ENCODE measurements at places on chromosomes 16 and 17.

DNA sequence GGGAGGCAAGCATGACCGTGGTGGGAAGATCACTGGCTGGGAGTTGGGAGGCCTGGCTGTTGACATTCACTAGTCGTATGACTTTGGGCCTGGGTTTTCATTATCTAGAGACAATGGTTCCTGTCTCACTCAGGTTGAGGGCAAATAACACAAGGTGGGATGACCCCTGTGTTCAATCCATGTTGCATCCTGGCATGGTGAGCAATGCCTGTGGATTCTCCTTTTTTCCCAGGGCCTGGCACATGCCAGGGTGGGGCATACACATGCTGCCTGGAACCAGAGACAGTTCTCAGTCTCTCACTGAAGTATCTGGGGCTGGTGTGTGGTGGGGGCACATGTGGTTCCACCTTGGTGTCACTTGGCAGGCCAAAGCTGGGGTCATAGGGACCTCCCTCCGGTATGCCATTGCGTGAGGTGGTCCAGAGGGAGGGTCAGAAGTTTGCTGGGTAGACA lies 5.4 kb downstream of the THRA start:
- DNase-seq: no peak

- no peak for DNase-seq
These were observed 31.9 kb downstream of the GRIN2C start for GRCh38 chr17:74827800-74828199.

GRCh38 chr17:43826206-43826605 lies 6.7 kb downstream of the MPP3 start:
- no peak for DNase-seq

GRCh38 chr16:88649924-88650748 lies 717 bp downstream of the CYBA start:
- DNase-seq: no peak

GRCh38 chr17:27485716-27486495 lies 29.7 kb downstream of the KSR1 start:
- DNase-seq: no peak

DNA sequence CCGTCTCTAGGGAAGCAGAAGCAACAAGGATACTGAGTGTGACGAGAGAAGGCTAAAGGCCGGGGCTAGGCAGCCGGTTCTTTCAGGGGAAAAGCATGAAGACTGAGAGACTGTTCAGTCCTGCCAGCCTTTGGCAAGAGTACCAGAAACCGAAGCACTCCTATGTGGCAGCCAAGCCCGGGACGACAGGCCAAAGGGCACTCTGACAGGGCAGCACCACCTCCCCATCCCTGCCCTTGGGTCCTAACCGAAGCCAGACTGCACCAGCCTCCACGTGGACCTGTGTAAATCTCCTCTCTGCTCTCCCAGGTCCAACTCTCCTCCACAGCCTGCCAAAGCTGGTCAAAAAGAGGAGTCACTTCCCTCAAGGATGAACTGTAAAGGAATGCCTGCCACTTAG lies 23.5 kb upstream of the ALOX15 start:
- no peak for DNase-seq

- peak; percentile 9 for DNase-seq
These were observed 42.8 kb downstream of the ADCY7 start for GRCh38 chr16:50309156-50309526.

GRCh38 chr16:10088380-10088793 lies 93.8 kb downstream of the GRIN2A start:
- DNase-seq: no peak

DNA sequence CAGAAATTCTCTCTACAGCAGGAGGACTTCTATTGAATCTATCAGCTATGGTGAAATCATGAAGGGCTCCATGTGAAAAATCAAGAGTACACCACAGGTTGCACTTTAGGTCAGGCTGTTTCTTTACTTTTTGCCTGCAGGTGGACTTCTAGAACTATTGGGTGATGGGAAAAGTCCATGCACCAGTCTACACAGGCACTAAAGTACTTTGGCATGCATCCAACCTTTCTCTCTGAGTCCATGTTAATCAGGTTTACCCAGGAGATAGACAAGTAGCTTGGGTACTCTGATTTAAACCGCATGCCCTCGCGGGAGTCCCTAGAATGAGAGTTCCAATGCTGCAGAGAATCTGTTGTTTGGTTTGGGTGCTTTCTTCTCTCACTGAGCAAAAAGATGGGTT lies 9.1 kb upstream of the ANKFN1 start:
- DNase-seq: no peak

DNA sequence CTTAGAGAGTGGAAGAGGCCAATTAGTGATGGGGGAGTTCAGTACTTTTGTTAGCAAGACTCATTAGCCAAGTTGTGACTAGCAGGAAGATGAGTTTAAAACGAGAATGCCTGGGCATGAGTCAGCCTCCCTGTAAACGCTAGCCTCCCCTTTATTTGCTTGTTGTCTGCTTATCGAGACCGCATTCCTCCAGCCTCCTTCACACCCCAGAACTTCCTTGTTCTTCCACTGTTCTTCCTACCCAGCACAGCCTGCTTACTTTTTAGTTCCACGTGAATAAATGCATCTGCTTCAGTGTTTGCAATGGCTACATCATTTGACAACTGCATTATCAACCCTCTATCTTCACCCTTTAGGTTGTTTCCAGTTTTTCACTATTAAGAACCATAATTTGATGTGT lies 20.2 kb upstream of the OR3A1 start:
- DNase-seq: no peak

- peak; percentile 60 for DNase-seq
These were observed at the start of gene ABHD15 for GRCh38 chr17:29566473-29567303. ABHD15 (minus strand) TSS chr17:29567037; CDS start chr17:29566966, 71 bp downstream.

GRCh38 chr17:3544365-3544764 lies 13.2 kb downstream of the TRPV3 start:
- no peak for DNase-seq

DNA sequence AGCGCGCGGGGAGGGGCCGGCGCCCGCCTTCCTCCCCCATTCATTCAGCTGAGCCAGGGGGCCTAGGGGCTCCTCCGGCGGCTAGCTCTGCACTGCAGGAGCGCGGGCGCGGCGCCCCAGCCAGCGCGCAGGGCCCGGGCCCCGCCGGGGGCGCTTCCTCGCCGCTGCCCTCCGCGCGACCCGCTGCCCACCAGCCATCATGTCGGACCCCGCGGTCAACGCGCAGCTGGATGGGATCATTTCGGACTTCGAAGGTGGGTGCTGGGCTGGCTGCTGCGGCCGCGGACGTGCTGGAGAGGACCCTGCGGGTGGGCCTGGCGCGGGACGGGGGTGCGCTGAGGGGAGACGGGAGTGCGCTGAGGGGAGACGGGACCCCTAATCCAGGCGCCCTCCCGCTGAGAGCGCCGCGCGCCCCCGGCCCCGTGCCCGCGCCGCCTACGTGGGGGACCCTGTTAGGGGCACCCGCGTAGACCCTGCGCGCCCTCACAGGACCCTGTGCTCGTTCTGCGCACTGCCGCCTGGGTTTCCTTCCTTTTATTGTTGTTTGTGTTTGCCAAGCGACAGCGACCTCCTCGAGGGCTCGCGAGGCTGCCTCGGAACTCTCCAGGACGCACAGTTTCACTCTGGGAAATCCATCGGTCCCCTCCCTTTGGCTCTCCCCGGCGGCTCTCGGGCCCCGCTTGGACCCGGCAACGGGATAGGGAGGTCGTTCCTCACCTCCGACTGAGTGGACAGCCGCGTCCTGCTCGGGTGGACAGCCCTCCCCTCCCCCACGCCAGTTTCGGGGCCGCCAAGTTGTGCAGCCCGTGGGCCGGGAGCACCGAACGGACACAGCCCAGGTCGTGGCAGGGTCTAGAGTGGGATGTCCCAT lies 232.8 kb downstream of the SEC14L1 start:
- DNase-seq: no peak

GRCh38 chr16:87369117-87369765 lies 14.3 kb downstream of the FBXO31 start:
- DNase-seq: no peak

DNA sequence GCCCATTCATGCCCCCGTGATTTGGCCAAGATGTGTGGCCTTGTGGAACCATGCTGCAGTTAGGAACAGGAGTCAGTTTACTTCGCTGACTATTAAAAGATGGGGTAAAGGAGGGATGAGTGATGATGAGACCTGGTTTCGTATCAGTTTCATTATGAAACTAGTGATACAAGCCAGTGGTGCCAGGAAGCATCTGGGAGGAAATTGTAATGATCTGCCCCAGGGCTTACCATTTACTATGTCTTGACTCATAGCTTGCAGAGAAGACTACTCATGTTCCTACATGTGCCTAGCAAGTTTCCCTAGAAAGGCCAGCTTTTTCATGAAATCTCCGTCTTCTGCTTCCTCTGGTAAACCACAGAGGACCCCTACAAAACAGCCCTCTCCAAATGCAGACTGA lies 23.2 kb downstream of the CDH3 start:
- no peak for DNase-seq

DNA sequence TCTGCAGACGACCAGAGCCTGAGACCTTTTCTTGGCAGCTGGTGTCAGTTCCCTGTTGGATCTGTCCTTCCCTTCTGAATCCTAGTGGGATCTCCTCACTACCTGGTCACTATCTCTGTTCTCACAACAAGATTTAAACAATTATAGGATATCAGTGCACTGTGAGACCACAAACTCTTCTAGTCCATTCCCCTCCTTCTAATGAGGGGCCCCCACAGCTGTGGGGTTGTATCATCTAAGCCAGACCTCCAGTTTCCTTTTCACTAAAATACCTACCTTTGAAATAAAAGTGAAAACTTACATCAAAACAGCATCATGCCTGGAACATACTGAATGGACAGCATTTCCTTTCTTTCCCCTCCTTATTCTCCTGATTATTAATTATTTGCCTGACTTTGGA lies 233.2 kb downstream of the PRKCA start:
- no peak for DNase-seq

DNA sequence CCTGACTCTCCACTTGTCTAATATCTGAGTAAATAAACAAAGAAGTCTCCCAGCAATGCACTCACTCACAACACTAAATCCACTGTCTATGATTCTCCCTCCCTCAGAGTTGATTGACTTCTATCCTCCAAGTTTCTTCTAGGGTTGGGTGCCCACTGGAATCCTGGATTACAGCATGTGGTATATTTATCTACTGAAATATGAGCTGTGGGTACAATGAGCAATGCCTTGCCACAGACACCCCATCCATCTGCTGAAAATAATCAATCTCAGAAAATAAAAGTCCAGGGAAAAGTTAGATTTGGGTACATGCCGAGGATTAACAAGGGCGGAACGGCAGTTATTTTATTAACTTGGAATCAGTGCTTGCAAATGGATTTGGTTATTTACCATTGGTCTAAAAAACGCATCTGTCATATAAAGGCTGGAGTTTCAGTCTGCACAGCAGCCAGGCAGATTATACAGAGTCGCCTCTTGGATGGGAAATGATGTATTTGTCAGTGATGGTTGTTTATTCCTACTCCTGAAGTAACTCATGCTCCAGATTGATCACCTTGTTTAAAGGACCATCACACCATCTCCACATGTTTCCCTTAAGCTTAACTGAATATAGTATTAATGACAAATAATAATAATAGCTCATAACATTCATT lies 193.9 kb upstream of the SOX9 start:
- no peak for DNase-seq

- peak; percentile 87 for DNase-seq
These were observed at the start of gene AXIN2 for GRCh38 chr17:65561452-65562205. AXIN2 (minus strand) TSS chr17:65561648; CDS start chr17:65558620, 3,028 bp downstream.

DNA sequence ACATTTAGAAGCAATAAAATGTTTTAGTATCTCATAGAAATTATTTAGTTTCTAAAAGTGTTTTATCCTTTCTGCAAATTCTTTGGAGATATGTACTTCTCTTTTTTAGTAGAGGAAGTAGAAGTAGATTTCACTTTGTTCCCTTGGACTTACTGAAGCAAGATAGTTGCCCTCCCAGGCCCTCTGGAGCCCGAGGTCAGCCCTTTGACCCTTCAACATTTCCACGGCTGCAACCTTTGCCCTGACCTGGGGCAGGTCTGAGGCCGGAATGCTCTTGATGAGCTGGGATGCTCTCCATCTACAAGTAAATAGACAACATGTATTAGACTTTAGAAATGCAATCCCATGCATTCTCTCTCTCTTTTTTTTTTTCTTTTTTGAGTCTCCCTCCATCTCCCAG lies 167.5 kb downstream of the CDK5R1 start:
- DNase-seq: no peak

DNA sequence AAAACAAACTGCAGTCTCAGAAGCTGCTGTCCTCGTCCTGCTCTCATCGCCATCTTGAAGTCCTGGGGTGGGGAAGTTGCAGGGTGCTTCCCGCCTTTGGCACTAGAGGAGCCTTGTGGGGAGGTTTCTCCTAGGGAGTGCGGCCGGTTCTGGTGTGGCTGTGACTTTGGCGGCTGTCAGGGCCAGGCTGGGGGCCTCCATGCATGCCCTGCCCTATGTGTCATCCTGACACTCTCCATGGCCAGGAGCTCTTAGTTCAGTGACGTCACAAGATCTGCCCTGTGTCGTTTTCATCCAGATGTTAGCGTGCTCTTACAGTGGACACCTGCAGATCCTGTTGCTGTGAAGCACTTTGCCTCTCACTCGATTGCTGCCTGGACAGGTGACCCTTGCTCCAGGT lies 49.6 kb downstream of the PLD6 start:
- no peak for DNase-seq

- no peak for DNase-seq
These were observed 387.2 kb downstream of the SEC14L1 start for GRCh38 chr17:77527836-77528505.

- peak; percentile 64 for DNase-seq
These were observed 14.4 kb downstream of the ASPSCR1 start for GRCh38 chr17:81991684-81992305.

DNA sequence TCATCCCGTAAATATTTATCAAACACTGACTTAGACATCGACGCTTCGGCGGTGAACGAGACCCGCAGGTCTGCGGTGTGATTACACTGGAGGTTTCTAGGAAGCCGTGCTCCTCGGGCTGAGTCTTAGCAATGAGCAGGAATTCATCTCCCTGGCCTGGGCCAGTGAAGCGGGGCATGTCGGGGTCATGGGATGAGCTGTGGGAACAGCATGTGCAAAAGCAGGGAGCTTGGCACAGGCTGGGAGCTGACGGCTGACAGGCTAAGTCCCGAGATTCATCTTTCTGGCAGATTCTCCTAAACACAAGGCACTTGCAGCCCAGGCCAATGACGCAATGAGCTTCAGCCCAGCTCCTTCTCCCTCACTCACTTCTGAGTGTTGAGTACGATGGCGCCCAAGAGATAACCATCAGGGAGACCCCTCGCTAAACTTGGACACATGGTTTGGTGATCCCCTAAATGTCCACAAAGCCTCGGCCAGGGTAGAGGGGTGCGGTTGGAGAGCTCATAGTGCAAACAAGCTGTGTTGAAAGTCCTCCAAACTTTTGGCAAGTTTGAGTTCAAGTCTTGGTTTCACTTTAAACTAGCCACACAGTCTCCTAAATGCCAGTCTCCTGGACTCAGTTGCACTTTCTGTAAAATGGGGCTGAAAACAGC lies 12.8 kb downstream of the CRISPLD2 start:
- no peak for DNase-seq

DNA sequence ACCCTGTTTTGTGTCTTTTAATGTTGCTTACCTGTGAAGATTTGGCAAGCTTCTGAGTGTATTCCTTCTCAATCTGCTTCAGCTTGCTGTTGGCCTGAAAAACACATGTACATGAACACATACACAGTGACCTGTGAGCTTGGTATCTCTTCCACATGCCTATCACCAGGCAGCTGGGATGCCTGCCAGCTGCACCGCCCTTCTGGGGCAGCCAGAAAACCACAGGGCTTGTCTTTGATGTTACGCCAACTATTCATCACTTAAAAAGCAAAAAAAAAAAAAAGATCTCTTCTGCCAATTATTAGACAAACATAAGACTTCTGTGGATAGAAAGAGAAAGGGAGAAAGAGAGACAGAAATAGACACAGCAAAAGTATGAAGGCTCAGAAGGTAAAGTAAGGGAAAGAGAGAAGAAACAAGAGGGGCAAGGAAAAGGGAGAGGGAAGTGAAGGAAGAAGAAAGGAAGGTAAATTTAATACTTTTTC lies 189.2 kb upstream of the AXIN2 start:
- DNase-seq: peak; percentile 15

Data from head of caudate nucleus (tissue), 42 donors.